ENCODE measurements at places on chromosomes 5 and 9. TPM values are rescaled to one million over a fixed set of nuclear protein-coding genes. Genes with fewer than 3 reads are reported as not detected.

DNA sequence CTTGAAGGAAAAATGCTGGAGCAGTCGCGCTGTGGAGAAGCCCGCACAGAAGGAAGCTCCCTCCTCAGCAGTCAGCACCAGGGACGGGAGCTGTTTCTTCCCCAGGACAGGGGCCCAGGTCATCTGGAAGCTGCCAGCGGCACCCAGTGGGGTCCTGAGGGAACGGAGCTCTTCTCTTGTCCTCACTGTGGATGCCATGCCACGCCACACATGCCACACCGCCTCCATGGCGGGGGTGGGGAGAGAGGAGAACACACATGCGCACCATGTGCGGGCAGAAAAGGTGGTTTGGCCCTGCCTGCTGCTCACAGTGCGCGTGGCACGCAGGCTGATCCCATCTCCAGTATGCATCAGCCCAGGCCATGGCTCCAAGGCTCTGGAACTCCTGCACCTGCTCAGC lies 41.7 kb upstream of the ZNF354B start:
- H3K27ac ChIP-seq = no peak overlapping the region
- no peaks in the 10 kb centered on the region for H3K27me3 ChIP-seq
- H3K4me1 ChIP-seq = no peaks in the 10 kb centered on the region
- no peak overlapping the region for H3K4me3 ChIP-seq
- DNase-seq = no peak

DNA sequence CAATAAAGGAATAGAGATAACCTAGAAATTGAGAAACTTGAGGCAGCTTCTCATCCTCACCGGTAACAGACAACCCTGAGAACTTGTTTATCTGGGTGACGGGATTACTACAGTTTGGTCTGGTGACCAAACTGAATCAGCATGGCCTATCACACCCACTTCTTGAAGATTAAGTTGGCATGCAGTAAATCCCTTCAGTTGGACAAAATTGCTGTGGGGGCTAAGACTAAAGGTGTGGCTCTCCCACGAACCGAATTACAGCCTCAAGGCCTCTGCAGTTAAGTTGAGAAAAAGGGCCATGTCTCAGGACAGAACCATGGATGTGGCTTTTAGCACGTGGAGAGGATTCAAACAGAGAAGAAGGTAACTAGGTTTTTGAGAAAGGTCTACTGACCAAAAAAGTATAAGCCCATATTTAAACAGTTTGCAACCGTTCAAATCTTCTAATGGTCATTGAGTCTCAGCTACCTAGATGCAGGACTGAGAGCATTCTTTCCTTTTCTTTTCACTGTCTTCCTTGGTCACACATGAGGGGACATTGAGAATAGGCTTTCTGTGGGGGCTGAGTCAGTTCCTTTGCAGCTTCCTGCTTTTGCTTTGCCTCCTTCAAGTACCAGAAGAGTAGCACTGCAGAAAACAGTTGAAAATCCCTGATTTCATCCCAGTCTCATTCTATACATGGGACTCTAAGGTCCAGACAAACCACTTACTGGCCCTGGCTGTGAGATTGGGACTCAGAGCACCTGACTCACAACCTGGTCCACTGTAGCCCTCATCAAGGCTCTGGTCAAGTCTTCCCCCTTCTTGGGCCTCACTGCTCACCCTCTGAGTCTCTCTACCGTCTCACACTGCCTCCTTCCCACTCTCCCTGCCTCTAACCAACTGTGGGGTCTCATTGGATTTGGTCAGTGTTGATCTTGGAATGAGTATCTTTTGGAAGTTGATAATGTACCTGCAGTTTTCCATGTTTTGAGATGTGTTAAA lies 30.9 kb downstream of the PDE6A start:
- no peaks in the 10 kb centered on the region for H3K27me3 ChIP-seq
- no peak overlapping the region for H3K4me3 ChIP-seq
- no peak for DNase-seq
- H3K4me1 ChIP-seq = no peaks in the 10 kb centered on the region
- H3K27ac ChIP-seq = no peak overlapping the region

GRCh38 chr5:171872666-171873065 lies 87.0 kb downstream of the SMIM23 start:
- no peak overlapping the region for H3K27ac ChIP-seq
- no peak for DNase-seq
- no peaks in the 10 kb centered on the region for H3K27me3 ChIP-seq
- peaks cover 32% of the 10 kb centered on the region for H3K36me3 ChIP-seq
- no peaks in the 10 kb centered on the region for H3K4me1 ChIP-seq

- no peak for DNase-seq
- no peaks in the 10 kb centered on the region for H3K36me3 ChIP-seq
- no peaks in the 10 kb centered on the region for H3K27me3 ChIP-seq
- no peaks in the 10 kb centered on the region for H3K4me1 ChIP-seq
Observed at GRCh38 chr9:13436591-13436990, 157.1 kb upstream of the MPDZ start.

- H3K36me3 ChIP-seq = no peaks in the 10 kb centered on the region
- no peaks in the 10 kb centered on the region for H3K4me1 ChIP-seq
- no peak for DNase-seq
- no peak overlapping the region for H3K27ac ChIP-seq
- H3K4me3 ChIP-seq = no peak overlapping the region
Observed at GRCh38 chr5:143913008-143913752, 101.2 kb downstream of the HMHB1 start.

DNA sequence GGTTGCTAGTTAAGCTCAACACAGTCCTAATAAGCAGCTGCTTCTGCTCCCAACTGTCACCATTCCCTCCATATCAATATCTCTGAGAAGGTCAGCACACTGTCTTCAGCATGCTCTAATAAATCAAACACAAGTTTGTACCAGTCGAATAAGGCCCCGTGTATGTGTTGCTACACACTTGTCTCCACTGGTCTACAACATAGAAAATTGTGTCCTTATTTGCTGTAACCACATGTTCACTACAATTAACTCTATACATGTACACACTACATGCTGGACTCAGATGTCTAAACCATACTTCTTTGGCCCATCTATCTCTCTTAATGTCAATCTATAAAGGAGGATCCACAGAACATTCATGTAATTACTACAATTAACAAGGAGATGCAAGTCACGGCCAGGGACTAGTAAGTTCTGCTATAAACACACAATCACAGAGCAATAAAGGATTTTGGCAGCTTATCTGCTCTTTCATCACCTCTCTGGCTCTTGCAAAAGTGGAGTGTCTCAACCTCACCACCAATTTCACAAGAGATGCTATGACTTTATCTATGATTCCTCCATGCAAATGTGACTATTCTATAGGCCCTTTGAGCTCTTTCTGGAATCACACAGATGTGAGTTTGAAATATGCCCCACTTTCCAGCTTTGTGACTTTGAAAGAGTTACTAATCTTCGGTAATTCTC lies 143.9 kb downstream of the SEMA5A start:
- H3K27me3 ChIP-seq = no peaks in the 10 kb centered on the region
- no peaks in the 10 kb centered on the region for H3K4me1 ChIP-seq
- H3K27ac ChIP-seq = no peak overlapping the region
- no peaks in the 10 kb centered on the region for H3K36me3 ChIP-seq
- no peak overlapping the region for H3K4me3 ChIP-seq
- no peak for DNase-seq

Gene KCTD16
- 0.11 TPM for total RNA-seq

DNA sequence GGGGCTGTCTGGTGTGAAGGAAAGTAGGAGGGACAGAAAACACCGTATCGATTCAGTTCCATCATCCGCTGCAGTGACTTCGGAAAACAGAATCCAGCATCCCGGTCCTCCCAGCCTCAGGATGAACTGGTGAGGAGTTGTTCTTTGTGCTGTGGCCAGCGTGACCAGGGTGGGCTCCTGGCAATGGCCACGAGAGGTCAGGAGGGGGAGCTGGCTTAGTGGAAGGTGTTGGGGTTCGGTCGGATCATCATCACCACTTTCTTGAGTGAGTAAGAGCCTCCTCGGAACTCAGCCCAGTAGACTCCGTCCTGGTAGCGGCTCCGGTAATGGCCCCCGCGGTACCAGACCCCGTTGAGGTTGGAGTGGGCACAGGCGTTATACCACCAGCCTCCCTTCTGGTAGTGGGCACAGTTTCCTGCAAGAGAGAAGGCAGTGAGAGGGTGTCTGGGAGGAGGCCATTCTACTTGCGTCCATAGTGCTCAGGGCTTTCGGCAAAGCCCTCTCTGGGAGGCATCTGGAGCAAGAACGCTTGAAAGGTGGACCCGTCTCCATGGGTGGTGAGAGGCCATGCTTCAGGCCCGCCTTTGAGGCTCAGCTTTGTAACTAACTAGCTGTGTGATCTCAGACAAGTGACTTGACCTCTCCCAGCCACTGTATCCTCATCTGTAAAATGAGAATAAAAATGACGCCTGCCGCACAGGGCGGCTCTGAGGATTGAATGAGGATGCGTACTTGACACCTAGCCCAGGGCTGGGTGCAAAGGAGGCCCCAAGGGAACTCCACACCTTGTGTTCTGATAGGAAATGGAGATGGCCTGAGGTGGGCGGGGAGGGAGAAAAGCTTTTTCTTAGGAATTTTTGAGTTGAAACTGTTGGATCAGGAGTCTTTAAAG lies 33.5 kb downstream of the ANGPTL2 start:
- no peak overlapping the region for H3K4me3 ChIP-seq
- H3K4me1 ChIP-seq = peaks cover 19% of the 10 kb centered on the region
- no peaks in the 10 kb centered on the region for H3K27me3 ChIP-seq

DNA sequence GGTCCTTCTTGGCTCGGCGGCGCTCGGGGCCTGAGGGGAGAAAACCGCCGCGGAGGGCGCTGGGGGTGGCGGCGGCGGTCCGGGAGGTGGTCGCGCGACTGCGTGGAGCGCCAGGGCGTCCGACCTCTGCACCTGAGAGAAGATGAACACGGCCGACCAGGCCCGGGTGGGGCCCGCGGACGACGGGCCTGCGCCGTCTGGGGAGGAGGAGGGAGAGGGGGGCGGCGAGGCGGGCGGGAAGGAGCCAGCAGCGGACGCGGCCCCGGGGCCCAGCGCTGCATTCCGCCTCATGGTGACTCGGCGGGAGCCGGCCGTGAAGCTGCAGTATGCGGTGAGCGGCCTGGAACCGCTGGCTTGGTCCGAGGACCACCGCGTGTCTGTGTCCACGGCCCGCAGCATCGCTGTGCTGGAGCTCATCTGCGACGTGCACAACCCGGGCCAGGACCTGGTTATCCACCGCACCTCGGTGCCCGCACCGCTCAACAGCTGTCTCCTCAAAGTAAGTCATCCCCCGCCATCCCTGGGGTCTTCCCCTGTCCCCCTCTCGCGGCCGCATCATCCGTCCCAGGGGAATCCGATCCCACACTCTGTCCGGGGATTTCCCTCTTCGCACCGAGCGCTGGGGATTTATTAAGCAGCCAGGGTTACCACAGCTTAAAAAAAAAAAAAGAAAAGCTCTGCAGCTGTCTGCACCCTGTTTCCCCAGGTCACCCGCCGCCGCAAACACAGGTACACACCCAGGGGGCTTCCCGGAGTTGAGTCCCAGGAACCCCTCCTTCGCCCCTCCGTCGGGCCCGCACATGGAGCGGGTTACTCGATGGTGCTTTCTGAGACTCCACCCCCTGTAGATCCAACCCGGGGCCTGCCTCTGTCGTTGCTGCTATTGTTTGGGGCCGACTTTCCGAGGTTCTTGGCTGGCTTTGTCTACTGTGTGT lies at the start of gene GTF3C4:
GTF3C4 (plus strand) TSS at position 8 of the 935 bp plus-strand sequence; CDS start at position 143, 135 bp downstream.
- no peak for DNase-seq
- peak within 1 kb of the TSS; percentile 96 for H3K4me3 ChIP-seq
- no peaks in the 10 kb centered on the region for H3K36me3 ChIP-seq
- peaks cover 26% of the 10 kb centered on the region for H3K4me1 ChIP-seq

- no peaks in the 10 kb centered on the region for H3K36me3 ChIP-seq
- no peak for DNase-seq
- no peak overlapping the region for H3K27ac ChIP-seq
- H3K4me3 ChIP-seq = no peak overlapping the region
Observed at GRCh38 chr5:62214701-62215100, 91.3 kb upstream of the KIF2A start.

DNA sequence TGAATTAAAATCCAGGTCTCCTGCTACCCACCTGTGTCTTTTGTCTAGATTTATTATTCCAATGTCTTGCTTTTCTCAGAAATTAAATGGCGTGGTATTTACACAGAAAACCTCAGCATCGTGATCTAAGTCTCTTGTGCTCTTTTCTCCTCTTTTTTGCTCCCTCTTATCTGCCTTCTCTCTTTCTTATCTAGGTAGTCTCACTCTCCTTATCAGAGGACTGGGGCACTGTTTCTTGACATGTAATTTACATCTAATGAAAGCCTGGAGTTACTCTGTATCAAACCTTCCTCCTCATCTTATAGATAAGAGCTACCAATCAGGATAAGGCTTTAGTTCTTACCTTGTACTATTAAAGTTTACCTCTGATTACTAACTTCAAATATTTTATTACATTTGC lies 933.8 kb downstream of the TLE1 start:
- H3K36me3 ChIP-seq = no peaks in the 10 kb centered on the region
- no peak overlapping the region for H3K27ac ChIP-seq
- no peak for DNase-seq
- H3K4me1 ChIP-seq = no peaks in the 10 kb centered on the region

- H3K4me1 ChIP-seq = peaks cover 10% of the 10 kb centered on the region
- no peak overlapping the region for H3K4me3 ChIP-seq
- no peaks in the 10 kb centered on the region for H3K36me3 ChIP-seq
- DNase-seq = no peak
- no peak overlapping the region for H3K27ac ChIP-seq
- H3K27me3 ChIP-seq = no peaks in the 10 kb centered on the region
Observed at GRCh38 chr9:137482094-137482781, 23.1 kb upstream of the NSMF start.

- H3K36me3 ChIP-seq = peaks cover 2% of the 10 kb centered on the region
- H3K27me3 ChIP-seq = no peaks in the 10 kb centered on the region
- H3K4me1 ChIP-seq = peaks cover 46% of the 10 kb centered on the region
- H3K27ac ChIP-seq = peak overlapping the region; percentile 94
- H3K4me3 ChIP-seq = no peak overlapping the region
- no peak for DNase-seq
Observed at GRCh38 chr5:149434162-149435014, 55.3 kb upstream of the IL17B start.

Gene RFX3
- total RNA-seq = 6.1 TPM

DNA sequence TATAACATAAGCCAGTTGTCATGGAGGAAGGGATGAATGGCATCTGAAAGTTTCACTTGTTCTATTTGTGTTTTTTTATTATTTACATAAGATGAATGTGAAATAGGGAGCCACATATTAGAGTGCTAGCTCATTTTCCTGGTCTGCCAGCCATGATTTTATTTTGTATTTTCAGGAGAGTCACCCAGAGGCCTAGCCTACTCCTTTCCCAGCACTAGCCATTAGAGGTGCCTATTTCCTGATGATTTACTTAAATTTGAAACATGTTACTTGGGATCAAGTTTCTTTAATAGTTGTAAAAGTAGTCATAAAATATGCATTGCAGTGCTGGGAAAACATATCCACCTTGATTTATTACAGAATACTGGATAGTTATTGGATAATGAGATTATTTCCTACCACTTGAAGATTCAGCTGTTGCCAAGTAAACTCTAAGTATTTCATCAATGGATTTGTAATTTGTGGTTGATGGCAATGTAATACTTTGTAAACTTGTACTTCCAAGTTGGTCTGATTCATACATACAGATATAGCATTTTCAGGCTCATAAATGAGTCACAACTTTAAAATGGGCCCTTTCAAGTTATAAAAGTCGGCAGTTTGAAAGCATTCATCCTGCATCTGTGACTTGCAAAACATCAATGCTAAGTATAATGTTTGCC lies 50.8 kb downstream of the KCNN2 start:
- H3K4me3 ChIP-seq = no peak overlapping the region
- no peak for DNase-seq
- H3K27ac ChIP-seq = no peak overlapping the region
- no peaks in the 10 kb centered on the region for H3K27me3 ChIP-seq
- H3K4me1 ChIP-seq = no peaks in the 10 kb centered on the region
- H3K36me3 ChIP-seq = no peaks in the 10 kb centered on the region
